ENCODE measurements at places on chromosomes 1 and 21. TPM values are rescaled to one million over a fixed set of nuclear protein-coding genes. Genes with fewer than 3 reads are reported as not detected.

The CR1L gene
- total RNA-seq, result not detected

The SMIM12 gene
- total RNA-seq, result 52.2 TPM

DNA sequence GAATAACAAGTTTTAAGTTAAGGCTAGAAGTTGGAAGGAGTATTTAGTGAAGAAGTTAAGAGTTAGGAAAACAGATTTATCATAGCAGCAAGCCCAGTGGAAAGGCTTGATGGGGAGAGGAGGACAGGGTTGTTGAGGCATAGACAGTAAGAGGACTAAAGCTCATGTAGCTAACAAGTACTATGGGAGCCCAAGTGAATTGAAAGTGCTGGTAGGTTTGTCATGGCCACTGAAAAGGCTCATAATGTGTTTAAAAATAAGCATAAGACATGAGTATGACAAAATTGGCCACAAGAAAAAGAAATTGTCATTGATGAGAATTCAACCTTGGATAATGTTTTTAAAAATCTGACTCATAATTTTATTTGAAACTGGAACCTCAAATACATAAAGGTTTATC lies 49.2 kb upstream of the CRB1 start:
- peaks cover 4% of the 10 kb centered on the region for H3K27me3 ChIP-seq
- no peak overlapping the region for H3K4me3 ChIP-seq
- H3K27ac ChIP-seq, result no peak overlapping the region
- no peak for DNase-seq
- H3K36me3 ChIP-seq, result no peaks in the 10 kb centered on the region
- peaks cover 4% of the 10 kb centered on the region for H3K4me1 ChIP-seq

DNA sequence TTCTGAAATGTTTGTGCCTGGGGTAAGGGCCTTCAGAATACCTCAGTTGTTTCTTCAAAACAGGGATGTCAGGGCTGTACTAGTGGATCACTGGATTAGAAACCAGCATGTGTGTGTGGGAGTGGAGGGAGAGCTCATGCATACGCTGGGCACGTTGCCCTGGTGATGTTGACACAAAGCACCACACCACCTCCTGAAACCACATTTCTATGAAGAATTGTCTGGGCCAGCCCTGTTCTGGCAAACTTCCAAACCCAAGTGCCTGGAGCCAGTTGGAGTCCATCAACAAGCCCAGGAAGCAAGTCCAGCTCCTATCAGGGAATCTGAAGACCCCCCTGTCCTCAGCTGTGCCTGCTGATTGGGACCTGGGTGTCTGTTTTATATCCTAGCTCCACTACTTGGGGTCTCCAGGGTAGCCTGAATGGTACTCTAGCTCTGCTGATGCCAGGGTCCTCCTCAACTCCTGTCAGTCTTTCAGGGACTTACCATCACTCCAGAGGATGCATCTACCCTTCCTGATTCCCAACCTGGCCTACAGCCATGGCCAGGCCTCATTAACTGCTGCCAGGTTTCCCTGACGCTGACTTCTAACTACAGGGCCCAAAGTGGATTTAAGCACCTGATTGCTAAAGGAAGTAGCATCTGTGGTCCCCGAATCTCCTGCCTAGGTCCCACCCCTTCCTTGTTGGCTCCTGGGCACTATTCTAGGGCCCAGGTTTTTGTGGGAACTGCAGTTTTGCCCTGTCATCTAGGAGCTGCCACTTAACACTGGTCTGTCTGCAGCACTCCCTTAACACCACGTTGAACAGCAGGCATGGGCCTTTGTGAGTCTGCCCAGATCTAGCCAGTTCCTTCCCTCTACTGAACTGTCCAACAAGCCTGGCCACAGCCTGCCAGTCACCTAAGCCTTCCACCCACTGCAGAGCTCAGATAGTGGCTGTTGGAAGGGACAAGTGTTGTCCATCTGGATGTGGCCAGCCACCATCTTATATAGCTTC lies 45.5 kb downstream of the LPAR3 start:
- H3K27ac ChIP-seq, result no peak overlapping the region
- DNase-seq, result no peak
- H3K4me1 ChIP-seq, result peaks cover 10% of the 10 kb centered on the region
- H3K27me3 ChIP-seq, result peaks cover 5% of the 10 kb centered on the region
- no peak overlapping the region for H3K4me3 ChIP-seq

The RGS18 gene
- total RNA-seq, result 0.18 TPM

The AMY1A gene
- not detected for total RNA-seq

- H3K36me3 ChIP-seq, result no peaks in the 10 kb centered on the region
- no peak overlapping the region for H3K4me3 ChIP-seq
- no peaks in the 10 kb centered on the region for H3K27me3 ChIP-seq
- no peak overlapping the region for H3K27ac ChIP-seq
- DNase-seq, result no peak
- H3K4me1 ChIP-seq, result peaks cover 38% of the 10 kb centered on the region
Observed at GRCh38 chr1:23772854-23773242, 5.4 kb upstream of the PITHD1 start.

GRCh38 chr1:159898527-159898926 lies 1.4 kb downstream of the CFAP45 start:
- no peak overlapping the region for H3K27ac ChIP-seq
- no peaks in the 10 kb centered on the region for H3K36me3 ChIP-seq
- no peaks in the 10 kb centered on the region for H3K4me1 ChIP-seq
- peaks cover 12% of the 10 kb centered on the region for H3K27me3 ChIP-seq
- DNase-seq, result no peak

DNA sequence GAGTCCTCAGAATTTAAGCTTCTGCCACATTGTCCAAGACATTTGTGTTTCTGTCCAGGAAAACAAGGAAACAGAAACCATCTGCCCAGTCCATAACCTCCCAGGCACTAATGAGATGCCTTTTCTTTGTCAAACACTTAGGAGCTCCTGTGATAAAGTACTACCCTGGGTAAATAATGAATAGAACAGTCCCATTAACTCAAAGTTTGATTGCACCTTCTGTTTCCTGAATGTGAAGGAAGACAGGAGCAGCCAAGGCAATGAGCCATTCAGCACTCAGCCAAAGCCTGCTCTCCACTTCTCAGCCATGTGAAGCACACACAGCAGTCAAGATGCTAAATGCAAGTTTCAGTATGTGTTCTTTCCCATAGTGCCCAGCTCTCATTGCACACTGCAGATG lies 199.8 kb downstream of the SEC16B start:
- H3K4me3 ChIP-seq, result no peak overlapping the region
- no peak overlapping the region for H3K27ac ChIP-seq
- DNase-seq, result no peak
- H3K27me3 ChIP-seq, result no peaks in the 10 kb centered on the region
- H3K4me1 ChIP-seq, result no peaks in the 10 kb centered on the region

All from activated CD8-positive, alpha-beta T cell treated with anti-CD3 and anti-CD28 coated beads, Interleukin-2, amount 10 ng/mL, durations not matched to agents 7 days and 5 days (primary cell).